AML-193 (cell line): ENCODE measurements at places on chromosomes 2 and 18.

DNA sequence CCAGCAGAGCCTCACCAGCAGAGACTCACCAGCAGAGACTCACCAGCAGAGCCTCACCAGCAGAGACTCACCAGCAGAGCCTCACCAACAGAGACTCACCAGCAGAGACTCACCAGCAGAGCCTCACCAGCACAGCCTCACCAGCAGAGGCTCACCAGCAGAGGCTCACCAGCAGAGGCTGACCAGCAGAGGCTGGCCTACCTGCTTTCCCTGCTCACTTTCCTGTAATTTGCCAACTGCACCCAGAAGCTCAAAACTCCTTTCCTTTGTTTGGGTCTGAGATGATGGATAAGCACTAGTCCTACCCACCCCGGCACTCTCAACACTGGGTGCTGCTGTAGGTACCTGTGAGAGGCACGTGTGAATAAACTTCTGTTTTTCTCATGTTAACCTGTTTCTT, 36.4 kb upstream of the PXDN start:
- DNase-seq, result no peak

GRCh38 chr2:180021850-180022249, 14.8 kb upstream of the CWC22 start:
- no peak for DNase-seq

DNA sequence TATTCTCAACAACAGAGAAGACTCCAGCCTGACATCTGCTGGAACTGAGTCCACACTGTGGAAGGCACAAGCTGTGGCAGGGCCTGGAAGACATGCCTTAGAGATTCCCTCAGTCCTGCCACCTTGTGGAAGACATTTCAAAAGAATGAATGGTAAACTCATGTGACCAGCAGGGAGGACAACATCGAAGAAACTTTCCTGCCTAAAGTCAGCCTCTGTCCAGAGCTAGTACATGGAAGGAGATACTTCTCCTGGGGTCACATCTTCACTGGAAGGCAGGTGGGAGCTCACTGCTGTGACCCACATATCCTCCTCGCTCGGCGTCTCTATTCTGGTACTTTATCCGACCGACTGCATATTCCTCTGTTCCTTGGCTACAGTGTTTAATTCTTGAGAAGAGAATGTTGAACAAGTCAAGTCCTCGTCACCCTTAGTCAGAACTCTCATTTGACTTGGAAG, 59.5 kb downstream of the PUM2 start:
- DNase-seq, result peak; percentile 46

GRCh38 chr2:36775806-36776205, 79.3 kb downstream of the VIT start:
- no peak for DNase-seq

DNA sequence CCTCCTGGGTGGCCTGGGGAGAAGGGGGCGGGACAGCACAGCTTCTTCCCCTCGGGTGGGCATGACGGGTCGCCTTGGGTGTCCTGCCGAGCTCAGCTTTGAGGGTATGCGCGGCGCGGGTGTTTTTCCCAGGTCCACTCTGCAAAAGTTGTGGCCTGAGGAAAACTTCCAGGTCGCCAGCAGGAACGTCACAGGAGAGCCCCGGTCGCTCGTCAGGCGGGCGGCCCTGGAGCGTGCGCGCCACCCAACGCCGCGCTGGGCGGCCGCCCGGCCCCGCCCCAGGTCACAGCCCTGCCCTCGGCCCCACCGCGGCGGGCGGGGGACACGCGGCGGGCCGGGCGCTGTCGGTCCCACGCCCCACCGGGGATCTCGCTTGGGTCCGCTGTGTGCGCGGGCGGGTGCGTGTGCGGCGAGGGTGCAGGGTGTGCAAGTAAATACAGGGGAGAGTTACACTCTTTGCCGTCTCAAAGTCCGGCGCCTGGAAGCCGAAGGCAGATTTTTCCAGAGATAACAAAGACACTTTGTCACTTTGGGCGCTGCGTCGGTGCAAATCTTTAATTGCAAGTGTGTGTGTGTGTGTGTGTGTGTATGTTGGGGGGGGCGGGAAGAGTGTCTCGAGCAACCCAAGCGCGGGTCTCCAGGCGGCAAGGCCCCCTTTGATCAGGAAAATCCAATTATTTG, 616 bp upstream of the SP5 start:
- no peak for DNase-seq

DNA sequence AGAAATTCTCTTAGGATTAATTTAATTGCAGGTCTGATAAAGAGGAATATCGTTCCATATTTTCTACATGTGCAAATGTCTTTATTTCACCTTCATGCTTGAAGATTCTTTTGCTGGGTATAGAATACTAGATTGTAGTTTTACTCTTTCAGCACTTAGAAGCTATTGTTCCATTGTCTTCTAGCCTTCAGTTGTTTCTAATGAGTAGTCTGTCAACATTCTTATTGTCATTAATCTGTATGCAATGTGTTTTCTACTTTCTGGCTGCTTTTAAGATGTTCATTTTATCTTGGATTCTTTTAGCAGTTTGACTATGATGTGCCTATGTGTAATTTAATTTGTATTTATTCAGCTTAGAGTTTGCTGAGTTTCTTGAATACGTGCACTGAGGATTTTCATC, 64.3 kb upstream of the ZNF385B start:
- DNase-seq, result no peak

GRCh38 chr2:181904022-181904632, 12.6 kb downstream of the ITPRID2 start:
- peak; percentile 10 for DNase-seq

DNA sequence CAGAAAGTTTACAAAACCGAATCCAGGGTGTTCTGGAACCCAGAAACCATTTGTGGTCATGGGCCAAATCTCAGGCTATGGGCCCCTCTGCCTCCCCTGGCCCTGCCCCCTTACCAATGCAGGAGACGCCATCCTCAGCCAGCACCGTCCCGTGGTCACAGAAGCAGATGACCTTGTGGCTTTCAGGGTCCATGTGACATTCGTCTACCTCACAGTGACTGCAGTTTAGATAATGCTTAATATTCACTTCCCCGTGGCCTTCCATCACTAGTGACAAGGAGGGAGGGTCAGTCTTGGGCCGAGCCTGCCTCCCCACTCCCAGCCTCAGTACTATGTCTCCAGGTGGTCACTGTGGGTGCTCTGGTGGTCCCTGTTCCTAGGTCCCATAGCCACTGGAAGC, 111.6 kb downstream of the CLIP4 start:
- no peak for DNase-seq

DNA sequence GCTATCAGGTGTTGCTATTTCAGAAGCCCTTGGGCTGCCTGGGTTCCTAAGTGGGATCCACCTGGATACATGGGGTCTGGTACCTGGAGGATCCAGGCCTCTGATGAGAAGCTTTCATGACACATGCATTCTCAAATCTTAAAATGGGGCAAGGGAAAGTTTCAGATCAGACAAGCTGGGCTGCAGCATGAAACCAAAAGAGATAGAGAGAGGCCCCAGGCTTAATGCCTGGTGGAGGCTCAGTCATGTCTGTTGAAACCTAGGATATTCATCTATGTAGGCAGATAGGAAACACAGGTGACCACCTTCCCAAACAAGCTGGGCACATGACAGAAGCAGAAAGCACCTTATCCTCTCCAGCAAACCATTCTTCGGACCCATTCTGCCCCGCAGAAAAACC, 18.8 kb upstream of the PLB1 start:
- DNase-seq, result no peak

- DNase-seq, result no peak
Observed at GRCh38 chr2:38496927-38497669, 105.6 kb downstream of the HNRNPLL start.

DNA sequence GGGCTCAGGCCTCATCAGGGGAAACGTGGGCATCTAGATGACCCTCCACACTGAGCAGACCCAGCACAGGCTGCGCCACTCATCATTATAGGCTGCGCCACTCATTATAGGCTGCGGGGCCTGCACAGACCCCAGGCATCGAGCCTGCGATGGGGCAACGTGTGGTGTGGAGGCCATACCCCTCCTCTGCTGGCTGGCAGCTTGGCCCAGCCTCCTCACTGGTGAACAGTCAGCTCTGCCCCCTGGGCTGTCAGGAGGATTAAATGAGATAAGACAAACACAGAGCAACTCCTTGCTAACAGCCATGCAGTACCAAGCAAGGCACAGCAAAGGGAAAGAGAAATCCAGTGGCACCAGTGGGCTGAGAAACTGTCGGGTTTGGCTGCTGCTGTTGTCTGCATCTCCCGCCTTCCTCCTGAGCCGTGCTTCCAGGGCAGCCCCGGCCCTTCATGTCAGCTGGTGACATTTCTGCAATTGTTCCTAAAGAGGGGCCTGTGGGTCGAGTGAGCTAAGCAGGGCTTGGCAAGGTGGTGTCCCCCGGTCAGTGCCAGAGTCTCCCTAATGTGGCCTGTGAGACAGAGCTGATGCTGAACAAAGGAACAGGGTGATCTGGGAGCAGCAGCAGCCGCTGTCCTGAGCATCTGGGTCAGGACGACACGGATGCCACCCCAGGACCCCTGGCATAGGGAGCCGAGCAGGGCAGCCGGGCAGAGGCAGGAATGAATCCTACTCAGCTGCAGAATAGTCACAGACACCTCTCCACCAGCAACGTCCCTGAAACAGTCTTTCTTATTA, 48.7 kb downstream of the RRM2 start:
- no peak for DNase-seq

DNA sequence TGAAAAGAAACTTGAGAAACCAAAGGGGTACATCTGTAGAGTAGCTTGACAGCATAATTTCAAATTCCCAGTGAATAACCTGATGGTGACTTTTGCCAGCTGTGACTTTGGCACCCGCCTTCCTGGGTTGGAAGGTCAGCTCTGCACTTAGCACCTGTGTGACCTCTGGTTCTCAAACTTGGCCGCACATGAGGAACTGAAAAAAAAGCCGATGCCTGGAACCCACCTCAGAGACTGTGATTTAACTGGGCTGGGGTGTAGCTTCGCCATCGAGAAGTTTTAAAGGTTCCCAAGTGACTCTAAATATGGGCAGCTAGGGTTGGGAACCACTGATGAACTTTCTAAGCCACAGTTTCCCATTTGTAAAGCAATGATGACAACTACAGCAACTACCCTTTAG, 6.5 kb downstream of the EFEMP1 start:
- DNase-seq, result no peak

GRCh38 chr2:102967451-102967850, 205.6 kb downstream of the TMEM182 start:
- no peak for DNase-seq

- peak; percentile 42 for DNase-seq
Observed at GRCh38 chr18:9952633-9953416, 39.0 kb downstream of the VAPA start.

- no peak for DNase-seq
Observed at GRCh38 chr2:215356334-215356947, 44.6 kb downstream of the ATIC start.

GRCh38 chr2:233460726-233461441, 105.7 kb downstream of the USP40 start:
- DNase-seq, result no peak

- DNase-seq, result no peak
Observed at GRCh38 chr18:28269750-28270149, 92.8 kb upstream of the CDH2 start.

DNA sequence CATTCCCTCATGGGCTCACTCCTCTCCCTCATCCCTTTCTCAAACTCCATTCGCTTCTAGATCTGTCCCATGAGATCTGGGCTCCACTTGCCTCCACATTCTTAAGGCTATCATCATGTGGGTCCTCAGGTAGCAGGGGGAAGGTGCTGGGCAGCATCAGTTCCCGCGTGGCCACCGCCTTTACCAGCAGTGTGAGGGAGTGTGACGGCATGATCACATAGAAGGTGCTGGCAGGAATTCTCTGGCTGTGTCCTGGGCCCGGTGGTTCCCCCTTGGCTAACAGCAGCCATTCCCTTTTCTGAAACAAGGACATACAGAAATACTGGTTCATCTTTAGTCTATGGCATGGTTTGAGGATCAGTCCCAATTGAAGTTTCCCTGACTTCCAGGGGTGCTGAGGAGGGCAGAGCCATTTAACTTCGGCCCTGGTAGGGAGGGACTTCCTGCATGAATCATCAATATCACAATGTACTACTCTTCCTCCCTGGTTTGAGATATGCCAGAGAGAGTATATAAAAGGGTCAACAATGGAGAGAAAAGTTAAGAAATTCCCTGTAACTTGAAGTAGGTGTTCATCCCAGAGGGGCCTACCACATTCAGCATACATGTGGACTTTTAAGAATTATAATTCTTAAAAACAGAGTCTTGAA, 7.7 kb downstream of the DOK1 start:
- no peak for DNase-seq

- DNase-seq, result no peak
Observed at GRCh38 chr2:211204456-211204855, 648.1 kb downstream of the CPS1 start.

GRCh38 chr2:109454765-109455394, 158.9 kb downstream of the SEPTIN10 start:
- DNase-seq, result no peak

DNA sequence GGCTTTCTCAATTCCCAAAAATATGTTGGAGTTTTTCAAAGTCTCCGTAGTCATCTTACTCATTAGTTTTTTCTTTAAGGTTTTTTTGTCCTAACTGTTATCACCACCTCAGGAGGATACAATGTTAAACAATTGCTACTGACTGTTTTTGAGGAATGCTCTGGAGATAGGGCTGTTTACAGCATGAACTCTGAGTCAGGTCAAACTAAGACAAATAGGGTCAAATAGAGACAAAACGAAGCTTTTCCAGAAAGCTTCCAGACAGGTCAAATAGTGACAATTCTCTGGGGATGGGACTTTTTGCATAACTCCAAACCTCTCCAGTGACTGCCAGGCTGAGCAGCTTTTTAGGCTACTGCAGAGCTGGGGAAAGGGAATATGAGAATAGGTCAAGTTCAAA, 15.2 kb upstream of the DIPK1C start:
- no peak for DNase-seq

DNA sequence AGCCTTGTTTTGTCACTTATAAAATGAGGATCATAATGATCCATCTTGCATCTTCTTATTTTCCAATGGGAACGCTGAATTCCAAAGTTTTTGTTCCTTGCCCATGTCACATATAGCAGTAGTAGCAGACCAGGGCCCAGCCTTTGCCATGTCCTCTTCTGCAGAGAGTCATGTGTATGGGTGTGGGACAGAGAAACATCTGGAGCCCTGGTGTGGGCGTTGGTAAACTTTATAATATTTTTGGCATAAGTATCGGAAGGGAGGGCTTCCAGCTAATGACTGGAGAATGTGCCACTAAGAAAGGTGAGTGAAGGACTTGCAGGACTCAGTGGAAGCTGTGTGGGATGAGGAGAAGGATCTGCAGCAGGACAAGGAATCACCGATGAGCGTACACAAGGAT, 157.2 kb downstream of the NCKAP5 start:
- no peak for DNase-seq

- DNase-seq, result no peak
Observed at GRCh38 chr2:19068206-19068605, 290.2 kb downstream of the OSR1 start.

GRCh38 chr2:207403950-207404349, 125.8 kb upstream of the CREB1 start:
- DNase-seq, result no peak

- no peak for DNase-seq
Observed at GRCh38 chr2:54584598-54584997, 128.5 kb downstream of the SPTBN1 start.

- DNase-seq, result no peak
Observed at GRCh38 chr2:102657770-102658169, 38.4 kb downstream of the SLC9A2 start.
